ENCODE measurements at places on chromosomes 13 and 19. TPM values are rescaled to one million over a fixed set of nuclear protein-coding genes. Genes with fewer than 3 reads are reported as not detected.

DNA sequence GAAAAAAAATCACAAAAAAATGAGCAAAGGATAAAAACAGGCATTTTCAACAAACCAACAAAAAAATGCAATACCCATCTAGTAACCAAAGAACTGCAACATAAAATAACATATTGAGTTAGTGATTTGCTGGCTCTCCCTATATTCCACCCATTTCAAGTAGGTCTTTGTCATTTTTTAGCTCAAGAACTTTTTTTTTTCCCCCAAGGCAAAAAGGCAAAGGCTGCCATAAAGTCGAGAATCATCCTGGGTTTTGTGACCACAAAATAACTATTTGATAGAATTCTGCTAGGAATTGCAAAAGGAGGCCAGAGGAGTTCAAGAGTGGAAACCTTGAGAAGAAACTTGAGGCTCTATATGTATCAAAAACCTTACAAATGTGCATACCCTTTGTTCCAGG lies 5.5 kb downstream of the SAFB2 start:
- no peak for DNase-seq

Gene C19orf33
- polyA plus RNA-seq = not detected

DNA sequence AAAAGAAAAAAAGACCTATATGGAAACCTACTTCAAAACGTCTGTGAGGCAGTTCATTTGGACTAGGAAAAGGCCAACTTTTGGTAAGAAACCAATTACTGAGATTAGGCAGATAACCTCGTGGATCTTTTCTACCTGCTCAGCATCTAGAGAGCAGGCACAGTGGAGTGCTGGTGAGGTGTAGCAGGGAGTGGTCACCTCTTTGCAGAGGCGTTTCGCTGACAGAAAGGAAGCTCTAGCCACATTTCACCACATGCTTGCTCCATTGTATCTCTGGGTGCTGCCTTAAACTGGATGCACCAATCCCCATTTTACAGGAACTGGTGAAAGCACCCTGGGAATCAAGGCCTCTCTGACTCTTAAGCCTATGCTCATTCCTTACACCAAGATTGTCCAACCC lies 360.5 kb downstream of the LIG4 start:
- no peak for DNase-seq

- no peak for DNase-seq
Observed at GRCh38 chr19:29616541-29616940, 10.5 kb downstream of the POP4 start.

Gene POGLUT2
- polyA plus RNA-seq = 10.0 TPM

- DNase-seq = no peak
Observed at GRCh38 chr19:44694184-44694579, 4.8 kb upstream of the CEACAM16 start.

Gene IGFL2
- not detected for polyA plus RNA-seq

DNA sequence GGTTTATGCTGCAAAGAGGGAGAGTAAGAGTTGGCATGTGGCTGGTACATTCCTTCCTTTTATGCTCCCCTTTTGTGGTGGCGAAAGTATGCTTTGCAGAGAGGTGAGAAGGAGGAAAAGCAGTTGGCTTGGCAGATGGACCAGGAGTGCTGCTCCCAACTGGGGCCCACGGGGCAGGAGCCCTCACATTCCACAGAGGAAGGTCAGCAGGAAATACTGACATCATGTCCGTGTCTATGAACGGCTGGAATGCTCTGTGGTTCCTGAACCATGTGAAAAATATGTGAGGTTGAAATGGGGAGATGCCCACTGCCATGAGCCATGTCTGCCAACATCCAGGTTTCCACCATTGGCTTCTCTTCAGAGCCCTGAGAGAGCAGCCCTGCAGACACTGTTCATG lies 33.3 kb upstream of the GAS6 start:
- no peak for DNase-seq

Gene FGF22
- not detected for polyA plus RNA-seq

Gene IL12RB1
- 18.4 TPM for polyA plus RNA-seq

Gene MZT1
- polyA plus RNA-seq = 48.2 TPM

Gene HCST
- 48.2 TPM for polyA plus RNA-seq

DNA sequence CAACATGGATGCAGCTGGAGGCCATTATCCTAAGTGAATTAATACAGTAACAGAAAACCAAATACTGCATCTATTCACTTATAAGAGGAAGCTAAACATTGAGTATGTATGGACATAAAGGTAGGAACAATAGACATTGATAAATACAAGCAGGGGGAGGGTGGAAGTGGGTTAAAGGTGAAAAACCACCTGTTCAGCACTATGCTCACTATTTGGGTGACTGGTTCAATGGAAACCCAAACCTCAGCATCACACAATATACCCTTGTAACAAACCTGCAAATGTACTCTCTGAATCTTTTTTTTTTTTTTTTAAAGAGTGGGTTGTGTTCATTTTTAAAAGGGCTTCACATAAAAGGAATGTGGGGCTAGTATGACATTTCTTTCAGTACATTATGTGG lies 26.9 kb upstream of the CPB2 start:
- DNase-seq = no peak

DNA sequence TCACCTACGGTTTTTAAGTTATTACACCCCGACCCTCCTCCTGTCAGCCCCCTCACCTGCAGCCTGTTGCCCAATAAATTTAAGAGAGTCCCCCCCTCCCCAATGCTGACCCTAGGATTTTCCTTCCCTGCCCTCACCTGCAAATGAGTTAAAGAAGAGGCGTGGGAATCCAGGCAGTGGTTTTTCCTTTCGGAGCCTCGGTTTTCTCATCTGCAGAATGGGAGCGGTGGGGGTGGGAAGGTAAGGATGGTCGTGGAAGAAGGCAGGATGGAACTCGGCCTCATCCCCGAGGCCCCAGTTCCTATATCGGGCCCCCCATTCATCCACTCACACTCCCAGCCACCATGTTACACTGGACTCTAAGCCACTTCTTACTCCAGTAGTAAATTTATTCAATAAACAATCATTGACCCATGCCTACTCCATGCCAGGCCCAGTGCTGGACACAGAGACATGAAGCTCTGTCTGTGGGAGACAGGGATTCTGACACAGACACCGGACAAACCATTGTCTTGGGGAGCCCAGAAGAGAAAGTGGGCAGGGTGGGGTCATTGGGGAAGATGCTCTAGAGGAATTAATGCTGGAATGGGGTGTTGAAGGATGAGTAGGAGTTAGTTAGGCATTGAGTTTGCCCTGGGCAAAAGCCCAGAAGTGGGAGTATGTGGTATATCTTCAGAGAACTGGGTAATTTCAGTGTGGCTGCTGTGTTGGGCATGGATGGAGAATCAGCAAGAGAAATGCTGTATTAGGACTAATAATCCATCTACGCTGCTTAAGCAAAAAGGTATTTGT lies 19.2 kb downstream of the CKM start:
- DNase-seq = no peak

DNA sequence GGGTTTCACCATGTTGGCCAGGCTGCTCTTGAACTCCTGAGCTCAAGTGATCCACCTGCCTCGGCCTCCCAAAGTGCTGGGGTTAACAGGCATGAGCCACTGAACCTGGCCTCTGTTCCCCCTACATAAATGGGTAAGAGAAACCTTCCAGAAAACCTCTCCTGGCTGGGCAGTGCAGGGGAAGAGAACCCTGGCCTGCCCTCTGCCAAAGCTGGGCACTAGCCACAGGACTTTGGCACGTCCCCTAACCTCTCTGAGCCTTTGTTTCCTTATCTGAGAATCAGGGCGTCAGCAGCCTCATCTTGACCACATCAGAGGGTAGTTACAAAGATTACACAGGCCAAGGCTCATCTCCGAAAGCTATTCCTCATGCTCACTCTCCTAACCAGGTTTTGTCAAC lies 2.2 kb downstream of the SBSN start:
- DNase-seq = no peak

DNA sequence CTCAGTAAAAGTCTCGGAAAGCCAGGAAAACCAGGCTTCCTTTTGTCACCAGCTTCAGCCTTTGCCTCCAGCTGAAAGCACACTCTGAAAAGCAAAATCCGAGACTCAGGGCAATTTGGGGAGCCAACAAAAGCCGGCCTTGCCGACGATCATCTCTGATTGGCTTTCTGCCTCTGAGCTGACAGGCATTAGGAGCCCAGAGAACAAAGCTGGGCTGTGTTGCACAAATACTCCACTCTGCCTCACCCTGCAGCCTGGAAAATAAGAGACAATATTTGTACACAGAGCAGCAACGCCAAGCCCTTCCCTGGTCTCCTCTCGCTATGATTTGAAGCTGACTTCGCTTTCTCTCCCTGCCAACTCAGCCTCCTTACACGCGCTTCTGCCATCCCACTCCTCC lies 46.9 kb downstream of the CACNA1A start:
- no peak for DNase-seq

GRCh38 chr13:113041293-113041690 lies 64.3 kb upstream of the F7 start:
- DNase-seq = no peak

Gene MBD3L2
- not detected for polyA plus RNA-seq

DNA sequence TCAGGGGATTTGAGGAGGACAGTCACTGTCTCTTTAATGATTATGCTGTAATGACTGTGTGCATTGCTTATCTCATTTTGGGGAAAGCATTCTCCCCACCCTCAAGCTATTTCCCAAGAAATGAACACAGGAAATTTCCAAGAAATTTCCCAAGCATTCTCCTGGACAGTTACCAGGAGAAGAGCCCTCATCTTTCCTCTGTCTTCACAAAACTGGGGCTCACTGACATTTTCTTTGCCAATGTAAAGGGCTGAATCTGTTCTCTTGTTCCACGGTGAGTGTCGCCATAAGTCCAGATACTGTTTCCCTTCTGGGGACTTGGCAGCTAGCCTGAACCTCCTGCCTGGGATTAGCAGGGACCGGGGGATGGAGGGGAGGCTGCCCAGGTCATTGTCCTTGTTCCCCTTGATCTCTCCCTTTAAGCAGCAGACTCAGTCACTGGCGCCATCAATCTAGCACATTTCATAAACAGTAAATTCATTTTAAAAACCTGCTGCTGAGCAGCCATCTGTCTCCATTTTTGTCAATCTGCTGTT lies 172.8 kb downstream of the DNAJC15 start:
- no peak for DNase-seq

- DNase-seq = no peak
Observed at GRCh38 chr19:6278740-6279619, 795 bp downstream of the MLLT1 start.

GRCh38 chr13:98994080-98994479 lies 16.2 kb upstream of the DOCK9 start:
- no peak for DNase-seq

Gene APOC1
- 3.9 TPM for polyA plus RNA-seq

Measured in GM12878 (cell line).